ENCODE measurements at places on chromosomes 16 and 17. TPM values are rescaled to one million over a fixed set of nuclear protein-coding genes. Genes with fewer than 3 reads are reported as not detected.

PRSS21 gene
- not detected for total RNA-seq

MMP28 gene
- 2.2 TPM for total RNA-seq

HOXB4 gene
- total RNA-seq, result 11.7 TPM

TRPV2 gene
- 38.3 TPM for total RNA-seq

GPRC5C gene
- total RNA-seq, result 1.3 TPM

SBK1 gene
- total RNA-seq, result under 0.01 TPM

LRRC75A gene
- 0.34 TPM for total RNA-seq

ZNF207 gene
- total RNA-seq, result 112 TPM

LIMD2 gene
- total RNA-seq, result 24.4 TPM

MFAP4 gene
- 39.8 TPM for total RNA-seq

CCL7 gene
- not detected for total RNA-seq

CFAP52 gene
- not detected for total RNA-seq

ERAL1 gene
- total RNA-seq, result 94.8 TPM

KRT33A gene
- not detected for total RNA-seq

EPX gene
- not detected for total RNA-seq

CPNE7 gene
- 34.2 TPM for total RNA-seq

IGFBP4 gene
- 119 TPM for total RNA-seq

DHX58 gene
- 4.3 TPM for total RNA-seq

CHST4 gene
- under 0.01 TPM for total RNA-seq

NPIPA5 gene
- total RNA-seq, result 2.1 TPM

CD300LB gene
- not detected for total RNA-seq

PITPNM3 gene
- total RNA-seq, result 0.67 TPM

MLKL gene
- 6.2 TPM for total RNA-seq

KRTAP3-3 gene
- total RNA-seq, result not detected

FAM117A gene
- 4.7 TPM for total RNA-seq

CASKIN1 gene
- not detected for total RNA-seq

PROCA1 gene
- 2.9 TPM for total RNA-seq

RPGRIP1L gene
- 8.9 TPM for total RNA-seq

PDIA2 gene
- total RNA-seq, result 0.17 TPM

RNF112 gene
- 2.7 TPM for total RNA-seq

ATXN1L gene
- 5.5 TPM for total RNA-seq

DLX3 gene
- not detected for total RNA-seq

PRMT7 gene
- 48.8 TPM for total RNA-seq

SPATA22 gene
- not detected for total RNA-seq

KRT17 gene
- 3.7 TPM for total RNA-seq

TP53TG3B gene
- not detected for total RNA-seq

RNU2-1 gene
- total RNA-seq, result not detected

HSPB9 gene
- not detected for total RNA-seq

G6PC1 gene
- total RNA-seq, result not detected

CUEDC1 gene
- 12.5 TPM for total RNA-seq

OR4D1 gene
- total RNA-seq, result not detected

SYNGR3 gene
- 4.2 TPM for total RNA-seq

GP1BA gene
- total RNA-seq, result not detected

SOST gene
- total RNA-seq, result not detected

RAPGEFL1 gene
- total RNA-seq, result 0.84 TPM

STX1B gene
- total RNA-seq, result 0.50 TPM

NLRC3 gene
- not detected for total RNA-seq

KRT16 gene
- total RNA-seq, result not detected
